NCI-H446 treated with DMSO at 0.1 percent for 48 hours (cell line): ENCODE measurements at places on chromosomes 6 and 20.

DNA sequence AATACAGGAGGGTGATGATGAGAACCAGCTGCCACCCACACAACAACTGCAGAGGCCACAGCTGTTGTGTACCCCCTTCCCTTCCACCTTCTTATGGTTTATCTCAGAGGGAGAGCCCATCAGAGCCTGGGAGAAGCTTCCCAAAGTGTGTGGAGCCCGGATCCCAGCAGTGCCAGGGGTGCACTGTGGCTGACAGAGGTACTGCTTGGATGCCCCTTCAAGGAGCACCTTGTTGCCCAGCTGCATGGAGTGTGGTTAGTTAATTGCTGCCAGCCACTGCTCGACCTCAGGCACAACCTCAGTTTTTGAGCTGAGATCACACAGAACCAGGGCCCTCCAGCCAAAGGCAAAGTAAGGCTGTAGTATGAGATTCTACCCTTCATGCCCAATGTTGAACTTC, 13.0 kb downstream of the PI3 start:
- DNase-seq: no peak

GRCh38 chr20:57308451-57309271, 20.9 kb upstream of the SPO11 start:
- DNase-seq: no peak

GRCh38 chr20:16486532-16486931, 86.7 kb downstream of the KIF16B start:
- DNase-seq: peak; percentile 17

DNA sequence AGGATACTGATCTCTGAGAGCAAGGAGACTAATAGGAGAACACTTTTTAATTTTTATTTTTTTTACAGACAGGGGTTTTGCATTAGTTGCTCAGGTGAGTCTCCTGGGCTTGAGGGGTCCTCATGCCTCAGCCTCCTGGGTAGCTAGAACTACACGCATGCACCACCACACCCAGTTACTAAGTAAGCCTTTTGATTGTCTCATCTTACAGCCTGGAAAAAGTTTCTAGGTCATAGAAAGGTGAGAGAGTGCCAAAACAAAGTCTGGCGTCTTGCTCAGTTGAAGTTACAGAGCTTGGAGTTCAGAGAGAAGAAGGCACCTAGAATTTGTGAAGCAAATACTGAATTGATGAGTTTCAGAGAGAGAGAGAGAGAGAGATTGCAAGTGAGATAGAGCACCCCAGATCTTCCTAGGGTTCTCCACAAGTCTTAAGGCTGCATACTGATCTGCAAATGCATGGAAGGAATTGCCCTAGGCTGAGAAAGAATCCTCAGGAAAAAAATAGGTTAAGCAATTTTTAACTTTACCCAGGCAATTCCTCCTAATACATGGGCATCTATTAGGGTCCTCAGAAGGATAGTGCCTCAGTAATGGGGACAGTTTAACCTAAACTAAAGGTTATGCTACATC, 37.6 kb upstream of the PHIP start:
- no peak for DNase-seq

DNA sequence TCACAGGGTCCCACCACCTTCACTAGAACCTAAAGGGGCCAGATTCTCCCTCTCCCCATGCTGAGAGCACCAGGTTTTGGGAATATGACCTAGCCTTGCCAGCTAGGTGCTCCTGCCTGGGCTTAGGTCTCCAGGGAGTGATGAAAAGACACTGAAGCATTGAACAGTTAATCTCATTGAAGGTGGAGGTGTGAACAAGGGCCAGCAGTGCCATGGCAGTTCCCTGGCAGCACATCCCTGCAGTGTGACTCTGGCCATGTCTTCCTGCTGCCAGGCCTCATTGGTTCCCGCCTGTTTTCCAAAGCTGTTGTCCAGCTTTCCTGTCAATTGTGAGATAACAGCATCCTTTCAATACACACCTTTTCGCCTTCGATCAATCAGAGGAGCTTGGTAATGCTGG, 10.9 kb downstream of the PPIL6 start:
- no peak for DNase-seq

- no peak for DNase-seq
Measured at GRCh38 chr6:154197196-154197860, 158.3 kb downstream of the OPRM1 start.

- DNase-seq: no peak
Measured at GRCh38 chr6:7264686-7265384, 48.2 kb downstream of the SSR1 start.

- DNase-seq: no peak
Measured at GRCh38 chr6:12522347-12522746, 194.2 kb upstream of the PHACTR1 start.

DNA sequence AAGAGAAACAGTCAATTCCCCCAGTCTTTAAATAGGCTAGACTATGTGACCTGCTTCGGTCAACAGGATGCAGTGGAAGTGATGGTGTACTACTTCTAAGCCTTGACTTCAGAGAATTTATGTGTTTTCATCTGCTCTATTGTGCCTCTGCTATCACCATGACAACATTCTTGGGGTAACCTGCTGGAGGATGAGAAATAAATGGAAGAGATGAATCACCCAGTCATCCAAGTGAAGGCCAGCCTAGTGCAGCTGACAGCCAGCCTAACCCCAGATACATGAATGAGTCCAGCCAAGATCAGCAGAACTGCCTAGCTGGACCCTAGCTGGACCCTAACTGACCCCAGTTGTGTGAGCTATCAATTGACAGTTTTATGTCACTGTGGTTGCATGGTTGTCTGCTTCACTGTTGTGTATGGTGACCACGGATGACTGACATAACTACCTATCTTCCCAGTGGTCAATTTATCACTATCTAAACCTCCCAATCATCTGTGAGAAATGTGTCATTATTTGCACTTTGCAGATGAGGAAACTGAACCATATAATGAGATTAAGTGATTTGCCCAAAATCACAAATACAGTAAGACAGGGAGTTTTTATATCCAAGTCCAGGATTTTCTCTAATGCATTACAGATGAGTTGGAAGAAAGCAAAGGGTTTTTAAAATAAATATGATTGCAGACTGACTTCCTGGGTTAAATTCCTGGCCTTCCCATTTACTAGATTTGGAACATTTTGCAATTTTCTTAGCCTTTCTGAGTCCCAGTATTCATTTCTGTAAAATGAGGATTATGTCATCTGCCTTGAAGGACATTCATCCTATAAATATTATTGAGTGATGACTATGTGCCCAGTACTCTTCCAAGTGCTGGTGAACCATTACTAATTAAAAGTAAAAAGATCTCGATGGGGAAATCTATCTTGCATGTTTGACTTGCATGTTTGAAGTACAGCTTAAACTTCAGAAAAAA, 136.4 kb upstream of the PLCB4 start:
- peak; percentile 48 for DNase-seq

- DNase-seq: no peak
Measured at GRCh38 chr20:59778615-59779200, 154.7 kb downstream of the SYCP2 start.

GRCh38 chr6:119312875-119313338, 36.7 kb downstream of the MAN1A1 start:
- DNase-seq: no peak

DNA sequence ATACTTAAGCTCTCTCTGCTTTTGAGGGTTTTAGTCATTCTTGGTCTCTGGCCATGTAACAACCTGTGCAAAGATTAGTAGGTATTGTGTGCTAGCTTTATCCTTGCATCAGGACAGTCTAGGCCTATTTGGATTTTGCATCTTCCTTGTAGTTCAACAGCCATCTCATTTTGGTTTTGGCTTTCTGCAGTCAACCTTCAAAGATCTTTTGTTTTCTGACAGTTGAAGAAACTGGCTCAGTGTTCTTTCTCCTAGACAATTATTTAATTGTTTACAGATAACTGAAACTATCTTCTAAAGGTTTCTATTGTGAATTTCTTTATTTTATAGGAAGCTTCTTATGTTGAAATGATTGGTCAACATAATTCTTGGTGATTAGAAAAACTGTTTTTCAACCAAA, 307.5 kb downstream of the CDKAL1 start:
- DNase-seq: no peak

DNA sequence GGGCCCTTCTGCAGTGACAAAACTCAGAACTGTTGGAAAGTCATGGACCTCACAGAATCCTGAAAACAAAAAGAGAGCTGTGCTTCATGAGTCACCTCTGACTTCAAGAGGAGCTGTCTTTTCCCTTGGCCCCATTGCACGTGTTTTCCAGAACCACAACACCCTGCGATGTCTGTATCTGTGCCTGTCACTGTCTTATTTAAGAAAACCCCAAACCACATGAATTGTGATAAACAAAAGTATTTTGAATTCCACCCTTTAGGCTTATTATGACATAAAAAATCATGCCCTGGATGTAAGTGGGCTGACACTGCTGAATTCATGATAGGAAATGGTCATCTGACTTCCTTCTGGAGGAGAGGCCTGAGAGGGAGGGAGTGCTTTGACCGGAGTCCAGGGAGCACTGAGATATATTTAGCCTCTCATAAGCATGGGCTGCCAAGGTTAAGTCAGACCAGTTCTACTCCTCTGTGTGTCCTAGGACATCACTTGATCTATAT, 96.4 kb upstream of the DUSP22 start:
- DNase-seq: no peak

DNA sequence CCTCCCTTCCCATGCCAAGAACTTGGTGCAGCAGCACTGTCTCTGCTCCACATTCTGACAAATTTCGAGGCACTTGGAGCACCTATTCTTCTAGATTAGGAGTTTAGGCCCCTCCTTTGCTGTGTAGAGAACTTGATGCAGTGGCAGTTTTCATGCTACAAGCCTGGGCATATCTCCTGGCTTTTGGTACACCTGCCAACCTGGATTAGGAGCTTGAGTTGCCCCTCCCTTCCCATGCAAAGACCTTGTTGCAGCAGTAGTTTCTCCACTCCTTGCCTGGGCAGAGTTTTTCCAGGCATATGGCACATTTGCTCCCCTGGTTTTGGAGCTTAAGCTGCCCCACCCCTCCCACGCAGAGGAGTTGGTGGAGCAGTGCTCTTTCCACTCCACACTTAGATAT, 956.1 kb downstream of the EYS start:
- DNase-seq: no peak

- DNase-seq: no peak
Measured at GRCh38 chr6:43297644-43298564, at the start of gene SLC22A7. Gene SLC22A7, plus strand, starts transcription at chr6:43298260. Its CDS starts 99 bp downstream, at chr6:43298359.

- no peak for DNase-seq
Measured at GRCh38 chr6:102832021-102832420, 1438.5 kb downstream of the GRIK2 start.

DNA sequence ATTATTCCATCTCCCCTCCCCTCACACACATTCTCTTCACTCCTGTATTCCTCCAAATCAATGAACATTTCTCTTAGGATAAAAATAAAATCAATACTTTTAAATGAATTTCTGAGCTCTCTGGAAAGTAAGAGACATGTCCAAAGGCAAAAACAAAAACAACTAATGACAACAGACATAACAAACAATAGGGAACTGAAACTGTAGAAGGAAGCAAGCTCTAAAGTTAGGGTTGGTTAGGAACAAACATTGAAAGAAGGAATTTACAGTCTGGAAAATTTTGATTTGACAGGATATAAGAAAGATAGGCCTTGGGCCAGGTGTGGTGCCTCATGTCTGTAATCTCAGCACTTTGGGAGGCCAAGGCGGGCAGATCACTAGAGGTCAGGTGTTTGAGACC, 17.5 kb upstream of the MYCT1 start:
- no peak for DNase-seq

DNA sequence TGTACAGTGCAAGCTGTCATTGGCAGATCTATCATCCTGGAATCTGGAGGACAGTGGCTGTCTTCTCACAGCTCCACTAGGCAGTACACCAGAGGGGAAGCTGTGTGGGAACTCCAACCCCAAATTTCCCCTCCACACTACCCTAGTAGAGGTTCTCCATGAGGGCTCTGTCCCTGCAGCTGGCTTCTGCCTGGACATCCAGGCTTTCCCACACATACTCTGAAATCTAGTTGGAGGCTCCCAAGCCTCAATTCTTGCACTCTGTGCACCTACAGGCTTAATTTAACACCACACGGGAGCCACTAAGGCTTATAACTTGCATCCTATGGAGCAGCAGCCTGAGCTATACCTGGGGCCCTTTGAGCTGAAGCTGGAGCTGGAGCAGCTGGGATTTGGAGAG, 43.0 kb upstream of the TRIM39 start:
- no peak for DNase-seq

GRCh38 chr6:81734081-81734480, 18.4 kb downstream of the TENT5A start:
- no peak for DNase-seq

DNA sequence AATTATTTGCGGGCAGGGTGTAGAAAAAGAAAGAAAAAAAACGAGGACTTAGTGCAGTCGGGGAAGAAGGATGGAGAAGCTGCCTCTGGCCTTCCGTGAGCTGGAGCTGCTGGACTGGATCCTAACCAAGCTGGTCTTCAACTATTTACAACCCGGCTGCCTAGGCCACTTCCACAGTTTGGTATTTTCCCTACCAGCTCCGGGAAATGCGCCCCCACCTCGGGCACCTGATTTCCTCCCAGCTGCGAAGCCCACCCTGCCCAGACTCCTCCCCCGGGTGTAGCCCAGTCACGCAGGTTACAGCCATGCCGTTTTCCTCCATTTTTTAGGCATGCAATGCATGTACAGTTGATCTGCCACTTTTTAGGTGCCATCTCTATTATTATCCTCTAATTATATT, 21.2 kb downstream of the THEMIS start:
- DNase-seq: no peak

- no peak for DNase-seq
Measured at GRCh38 chr6:131265939-131266338, 130.7 kb downstream of the AKAP7 start.

GRCh38 chr6:16146527-16146955, 17.7 kb downstream of the MYLIP start:
- DNase-seq: peak; percentile 86

GRCh38 chr20:57544838-57545564, 15.9 kb upstream of the PCK1 start:
- no peak for DNase-seq

GRCh38 chr6:7138921-7139358, 31.2 kb downstream of the RREB1 start:
- DNase-seq: no peak

- DNase-seq: no peak
Measured at GRCh38 chr6:33863723-33864440, 60.1 kb upstream of the MLN start.

- no peak for DNase-seq
Measured at GRCh38 chr6:113539202-113539601, 317.9 kb upstream of the MARCKS start.

DNA sequence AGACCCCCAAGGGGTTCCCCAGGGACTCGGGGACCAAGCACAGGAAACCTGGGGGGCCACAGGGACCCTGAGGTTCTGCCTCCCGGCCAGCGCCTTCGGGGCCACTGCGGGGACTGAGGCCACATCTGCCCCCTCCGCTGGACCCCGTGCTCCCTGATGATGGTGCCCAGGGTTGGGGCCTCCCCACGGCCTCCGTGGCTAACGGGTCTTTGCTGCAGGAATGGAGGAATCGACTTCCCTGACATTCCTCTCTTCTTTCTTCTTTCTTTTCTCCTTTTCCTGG, 330.2 kb downstream of the TAF4 start:
- no peak for DNase-seq

- DNase-seq: no peak
Measured at GRCh38 chr6:64672131-64672530, 1034.9 kb downstream of the EYS start.
